ENCODE measurements at places on chromosomes 7 and 10.

DNA sequence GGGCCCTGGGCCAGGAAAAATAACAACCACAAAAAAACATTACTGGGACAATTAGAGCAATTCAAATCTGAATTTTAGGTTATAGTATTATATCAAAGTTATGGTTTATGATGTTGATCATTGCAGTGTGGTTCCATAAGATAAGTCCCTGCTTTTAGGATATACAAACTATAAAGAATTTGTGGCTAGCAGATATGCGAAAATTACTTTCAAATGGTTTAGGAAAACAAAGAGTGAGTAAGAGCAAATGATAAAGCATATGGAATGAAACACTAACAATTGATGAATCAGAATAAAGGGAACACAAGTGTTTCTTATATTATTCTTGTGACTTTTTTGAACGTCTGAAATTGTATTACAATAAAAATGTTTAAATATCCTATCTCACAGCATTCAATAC, 64.4 kb upstream of the HECTD2 start:
- no peak for DNase-seq

GRCh38 chr10:55214608-55215007, 413.6 kb upstream of the PCDH15 start:
- DNase-seq, result no peak

DNA sequence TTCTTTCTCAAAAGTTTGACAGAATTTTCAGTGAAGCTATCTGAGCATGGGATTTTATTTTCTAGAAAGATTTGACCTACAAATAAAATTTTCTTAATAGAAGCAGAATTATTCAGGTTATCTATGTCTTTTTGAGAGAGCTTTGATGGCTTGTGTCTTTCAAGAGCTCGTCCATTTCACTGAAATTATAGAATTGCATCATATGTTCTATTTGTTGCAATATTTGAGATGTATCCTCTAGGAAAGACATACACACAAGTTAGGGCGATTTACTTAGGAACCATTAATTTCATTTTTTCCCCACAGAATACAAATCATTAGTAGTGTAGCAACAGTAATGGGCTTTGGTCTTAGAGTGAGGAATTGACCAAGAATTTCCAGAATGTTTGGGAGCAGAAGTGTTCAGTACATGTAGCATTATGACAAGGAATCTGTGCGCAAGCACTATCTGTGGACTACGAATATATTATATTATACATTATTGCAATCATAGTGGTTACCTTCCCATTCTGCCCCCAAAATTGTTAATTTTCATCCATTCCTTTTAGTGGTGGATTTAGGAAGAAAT, 12.8 kb upstream of the COL17A1 start:
- DNase-seq, result peak; percentile 66

DNA sequence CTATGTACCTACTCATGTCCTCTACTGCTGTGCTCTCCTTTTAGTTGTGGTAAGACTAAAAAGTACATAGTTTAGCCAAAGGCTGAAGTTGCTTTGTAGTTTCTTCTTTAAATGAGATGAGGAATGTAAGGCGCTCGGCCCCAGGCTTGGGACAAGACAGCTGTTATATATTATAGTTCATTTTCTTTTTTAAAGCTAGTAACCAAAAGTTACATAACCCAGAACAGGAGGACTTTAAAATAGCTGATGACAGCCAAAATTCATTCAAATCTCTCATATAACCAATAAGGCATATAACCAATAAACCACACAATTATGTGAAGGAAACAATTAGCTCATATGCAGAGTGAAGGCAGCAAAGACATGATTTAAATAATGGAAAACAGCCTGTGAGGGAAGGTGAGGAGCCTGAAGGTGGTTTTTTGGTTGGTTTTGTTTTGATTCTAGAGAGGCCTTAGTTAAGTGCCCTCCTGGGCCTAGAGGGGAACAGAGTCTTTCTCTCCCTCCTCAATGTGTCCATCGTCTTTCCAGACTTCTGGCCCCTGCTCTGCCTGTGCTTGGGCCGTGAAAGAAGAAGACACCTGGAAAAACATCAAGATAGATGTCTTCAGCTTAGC, 35.8 kb downstream of the SLC26A4 start:
- no peak for DNase-seq

- DNase-seq, result peak; percentile 93
These were observed 165.3 kb downstream of the WNT2 start for GRCh38 chr7:117157241-117158209.

DNA sequence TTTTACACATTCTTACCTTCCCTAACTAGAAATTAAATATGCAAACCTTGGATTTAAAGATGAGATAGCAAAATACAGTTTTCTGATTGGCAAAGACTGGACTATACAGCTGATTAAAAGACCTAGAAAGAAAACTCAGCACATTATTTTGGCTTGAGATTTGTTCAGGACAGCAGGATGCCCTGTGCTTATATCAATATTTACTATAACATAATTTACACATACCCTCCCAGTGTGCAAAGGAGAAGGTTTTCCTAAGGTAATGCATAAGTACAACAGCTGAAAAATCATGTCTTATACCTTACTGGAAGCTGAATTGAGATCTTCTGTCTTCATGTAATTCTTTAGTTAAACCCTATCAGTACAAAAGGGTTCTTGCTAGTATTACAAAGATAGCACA, 458.6 kb downstream of the PARD3 start:
- no peak for DNase-seq

DNA sequence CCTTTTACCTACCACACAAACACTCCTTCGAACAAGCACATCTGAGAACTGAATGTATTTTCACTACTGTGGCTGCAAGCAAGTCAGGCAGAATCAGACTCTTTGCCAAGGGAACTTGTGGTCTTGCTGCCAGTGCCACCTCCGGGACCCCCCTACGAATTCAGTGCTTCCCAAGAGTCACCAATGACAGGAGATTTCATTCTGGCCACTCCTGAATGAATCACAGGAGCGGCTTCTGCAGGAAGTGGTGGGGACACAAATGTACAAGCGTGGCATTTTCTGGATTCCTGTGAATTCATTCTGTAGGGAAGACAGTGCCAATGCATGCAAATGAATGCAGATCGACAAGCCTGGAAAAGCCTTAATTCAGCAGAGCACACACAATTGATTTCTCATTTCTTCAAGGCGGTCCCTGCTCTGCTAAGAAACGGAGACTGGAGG, 161.2 kb downstream of the CAMK1D start:
- no peak for DNase-seq

GRCh38 chr7:34091321-34091917, 186.1 kb downstream of the BMPER start:
- DNase-seq, result peak; percentile 76

- no peak for DNase-seq
These were observed 21.3 kb upstream of the CACUL1 start for GRCh38 chr10:118776033-118776432.

DNA sequence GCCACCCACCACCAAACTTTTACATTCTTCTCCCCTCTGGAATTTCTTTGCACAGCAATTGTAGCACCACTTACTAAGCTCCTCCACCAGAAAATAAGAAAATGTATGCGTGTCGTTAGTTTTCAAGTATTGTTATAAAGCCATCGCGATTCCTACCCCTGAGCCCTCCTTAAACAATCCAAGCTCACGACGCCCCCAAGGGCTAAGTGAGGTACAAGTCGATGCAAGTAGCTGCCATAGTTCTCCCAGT, 1.3 kb downstream of the FRAT2 start:
- no peak for DNase-seq

DNA sequence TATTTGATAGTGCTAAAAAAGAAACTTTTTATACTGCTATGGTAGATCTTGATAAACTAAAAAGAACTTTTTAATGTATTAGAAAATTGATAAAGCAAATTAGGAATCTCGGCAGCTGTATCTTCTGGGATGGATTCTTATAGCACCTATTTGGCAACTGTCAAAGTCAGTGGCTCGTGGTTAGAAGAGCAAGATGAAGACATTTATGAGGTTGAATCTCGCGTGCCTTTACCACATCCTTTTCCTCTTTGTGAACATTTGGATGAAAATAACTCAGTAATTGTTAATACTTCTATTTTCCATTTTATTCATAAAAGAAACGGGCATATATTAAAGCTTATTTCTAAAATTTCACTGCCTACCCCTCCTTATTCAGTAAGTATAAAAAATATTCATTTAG, 76.2 kb downstream of the CYP51A1 start:
- no peak for DNase-seq

DNA sequence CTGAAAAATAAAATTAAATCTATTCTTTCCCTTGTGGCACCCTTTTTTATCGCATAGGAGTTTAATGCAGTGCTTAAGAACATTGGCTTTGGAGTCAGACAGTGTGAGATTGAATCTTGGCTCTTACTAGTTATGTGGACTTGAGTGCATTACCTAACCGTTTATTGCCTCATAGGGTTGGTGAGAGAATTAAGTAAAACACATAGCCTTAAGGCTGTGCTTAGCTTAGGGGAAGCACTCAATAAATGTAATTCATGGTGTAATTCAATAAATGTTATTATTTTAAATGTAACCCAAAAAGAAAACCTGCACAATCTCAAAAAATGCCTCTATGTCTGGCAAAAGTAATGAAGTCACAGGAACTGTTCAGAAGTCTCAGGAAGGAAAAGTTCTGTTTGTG, 2.7 kb downstream of the STK17A start:
- DNase-seq, result peak; percentile 94

DNA sequence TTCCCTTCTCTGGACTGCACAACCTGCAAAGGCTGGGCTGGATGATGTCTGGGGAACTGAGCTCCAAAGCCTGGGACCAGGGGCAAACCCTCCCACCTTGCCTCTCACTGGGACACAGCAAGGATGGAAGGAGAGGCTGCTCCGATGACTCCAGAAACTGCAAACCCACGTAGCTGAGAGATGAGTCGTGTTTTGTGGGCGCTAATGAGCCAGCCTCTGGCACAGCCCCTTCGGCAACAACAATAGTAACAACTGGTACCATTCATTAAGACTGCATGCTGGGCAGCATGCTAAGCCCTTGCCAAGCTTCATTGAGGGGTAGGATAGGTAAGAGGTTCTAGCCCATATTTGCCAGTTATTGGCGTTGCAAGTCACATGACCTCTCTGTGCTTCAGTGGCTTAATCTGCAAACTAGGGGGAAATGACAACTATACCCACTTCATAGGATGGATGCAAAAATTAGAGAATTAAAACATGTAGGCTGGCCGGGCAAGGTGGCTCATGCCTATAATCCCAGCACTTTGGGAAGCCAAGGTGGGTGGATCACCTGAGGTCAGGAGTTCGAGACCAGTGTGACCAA, 145.9 kb downstream of the SH3PXD2A start:
- peak; percentile 59 for DNase-seq

DNA sequence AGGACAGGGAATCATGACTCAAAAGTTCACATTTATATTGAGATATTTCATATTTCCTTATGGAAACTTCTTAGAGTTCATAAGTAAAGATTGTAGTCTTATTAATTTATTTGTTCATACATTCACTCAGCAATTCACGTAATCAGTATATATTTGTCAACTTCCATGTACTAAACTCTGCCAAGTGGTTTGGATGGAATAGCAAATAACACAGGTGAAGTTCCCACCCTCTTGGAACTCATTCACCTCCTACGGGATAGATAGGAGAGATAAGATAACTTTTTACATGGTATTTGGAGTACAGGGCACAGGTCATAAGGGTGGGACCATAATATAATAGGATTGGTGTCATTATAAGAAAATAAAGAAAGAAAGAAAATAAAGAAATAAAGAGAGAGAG, 234.0 kb downstream of the CDC14C start:
- DNase-seq, result no peak

DNA sequence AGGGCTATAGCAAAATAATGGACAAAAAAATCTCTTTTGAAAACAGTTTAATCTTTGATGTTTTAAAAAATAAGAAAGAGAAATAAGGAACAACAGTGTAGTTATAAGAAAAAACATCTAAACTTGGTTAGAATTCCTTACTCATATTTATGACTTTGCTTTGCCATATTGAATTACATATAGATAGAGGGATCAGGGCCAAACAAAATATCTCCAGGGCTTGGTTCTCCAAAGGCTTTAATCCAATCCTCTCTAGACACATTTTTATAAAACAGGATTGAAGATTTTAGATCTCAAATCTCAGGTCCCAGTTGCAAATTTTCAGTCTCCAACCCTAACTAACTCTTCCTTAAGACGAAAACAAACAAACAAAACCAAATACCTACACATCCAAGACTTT, 72.6 kb upstream of the RHOBTB1 start:
- DNase-seq, result no peak

DNA sequence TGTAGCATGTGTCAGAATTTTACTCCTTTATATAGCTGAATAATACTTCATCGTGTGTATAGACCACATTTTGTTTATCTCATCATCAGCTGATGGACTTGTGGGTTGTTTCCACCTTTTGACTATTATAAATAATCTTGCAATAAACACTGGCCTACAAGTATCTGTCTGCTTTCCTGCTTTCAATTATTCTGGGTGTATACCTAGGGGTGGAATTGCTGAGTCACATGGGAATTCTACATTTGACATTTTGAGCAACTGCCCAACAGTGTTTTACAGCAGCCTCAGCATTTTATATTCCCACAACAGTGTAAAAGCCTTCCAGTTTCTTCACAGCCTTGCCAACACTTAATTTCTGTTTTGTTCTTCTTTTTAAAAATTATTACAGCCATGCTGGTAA, 200.3 kb upstream of the PRSS1 start:
- DNase-seq, result peak; percentile 49

DNA sequence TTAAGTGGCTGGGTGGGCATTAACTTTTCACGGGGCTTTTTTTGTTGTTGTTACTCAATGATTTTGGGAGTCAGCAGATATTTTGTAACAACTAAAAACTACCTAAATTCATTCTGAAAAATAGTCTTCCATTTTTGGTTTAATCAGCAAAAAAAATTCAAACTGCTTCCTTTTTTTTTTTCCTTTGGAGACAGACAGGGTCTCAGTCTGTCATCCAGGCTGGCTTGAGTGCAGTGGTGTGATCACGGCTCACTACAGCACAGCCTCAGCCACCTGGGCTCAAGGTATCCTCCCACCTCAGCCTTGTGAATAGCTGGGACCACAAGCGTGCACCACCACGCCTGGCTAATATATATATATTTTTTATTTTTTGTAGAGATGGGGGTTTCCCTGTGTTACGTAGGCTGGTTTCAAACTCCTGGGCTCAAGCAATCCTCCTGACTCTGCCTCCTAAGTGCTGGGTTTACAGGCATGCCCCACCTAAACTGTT, 36.5 kb downstream of the SKIDA1 start:
- no peak for DNase-seq

DNA sequence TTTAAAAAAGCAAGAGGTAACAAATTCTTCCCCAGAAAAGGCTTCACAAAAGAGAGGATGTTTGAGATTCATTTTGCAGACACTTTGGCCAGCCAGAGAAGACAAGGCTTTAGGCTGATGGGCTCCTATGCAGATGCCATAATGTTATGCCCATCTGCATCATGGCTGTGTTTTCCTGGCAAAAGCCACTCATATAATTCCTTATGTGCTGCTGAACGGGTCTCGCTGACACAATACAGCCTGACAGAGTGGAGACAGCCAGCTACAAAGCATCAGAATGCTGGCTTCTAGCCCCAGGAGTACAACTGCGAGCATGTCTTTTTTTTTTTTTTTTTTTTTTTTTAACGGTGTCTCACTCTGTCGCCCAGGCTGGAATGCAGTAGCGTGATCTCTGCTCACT, 1157.4 kb upstream of the AUTS2 start:
- no peak for DNase-seq

- DNase-seq, result peak; percentile 88
These were observed at the start of gene ORC5 for GRCh38 chr7:104207731-104208420. Gene ORC5 (minus strand): TSS chr7:104208013. CDS start chr7:104207904, 109 bp downstream.

Measured in iris pigment epithelial cell (primary cell).